ENCODE measurements at places on chromosomes 7 and 10.
A peak's percentile ranks its signal among the peaks of the same experiment; 100 is the strongest.

GRCh38 chr10:71971769-71972555 lies 7.8 kb downstream of the CHST3 start:
- peaks cover 13% of the 10 kb centered on the region for H3K4me1 ChIP-seq
- no peaks in the 10 kb centered on the region for H3K36me3 ChIP-seq
- H3K27me3 ChIP-seq: peaks cover 2% of the 10 kb centered on the region
- no peak overlapping the region for H3K4me3 ChIP-seq
- DNase-seq: no peak

DNA sequence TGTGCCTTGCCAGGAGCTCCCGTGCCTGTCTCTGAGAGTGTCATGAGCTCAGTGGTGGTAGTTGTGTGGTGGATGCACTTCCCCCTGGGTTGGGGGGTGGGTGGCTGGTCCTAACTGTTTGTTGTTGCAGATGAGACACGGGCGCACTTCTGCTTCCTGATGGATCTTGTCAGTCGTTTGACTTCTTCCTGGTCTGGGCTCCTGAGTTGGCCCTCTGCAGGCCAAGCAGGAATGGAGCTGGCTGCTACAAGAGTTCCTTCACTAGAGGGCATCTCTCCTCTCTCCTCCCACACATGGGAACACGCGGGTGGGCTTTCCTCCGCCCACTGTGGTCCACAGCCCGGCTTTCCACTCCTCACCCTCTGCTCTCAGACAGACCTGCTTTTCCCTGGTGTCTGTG lies 82.0 kb downstream of the BMS1 start:
- H3K27me3 ChIP-seq: peaks cover 27% of the 10 kb centered on the region
- H3K27ac ChIP-seq: no peak overlapping the region
- no peaks in the 10 kb centered on the region for H3K36me3 ChIP-seq
- no peak for DNase-seq
- H3K4me1 ChIP-seq: no peaks in the 10 kb centered on the region
- H3K4me3 ChIP-seq: no peak overlapping the region

- H3K27me3 ChIP-seq: peaks cover 2% of the 10 kb centered on the region
- H3K4me1 ChIP-seq: peaks cover 10% of the 10 kb centered on the region
- H3K4me3 ChIP-seq: no peak overlapping the region
- no peak for DNase-seq
- H3K36me3 ChIP-seq: no peaks in the 10 kb centered on the region
These were observed 219.7 kb upstream of the ADARB2 start for GRCh38 chr10:1957057-1957456.

DNA sequence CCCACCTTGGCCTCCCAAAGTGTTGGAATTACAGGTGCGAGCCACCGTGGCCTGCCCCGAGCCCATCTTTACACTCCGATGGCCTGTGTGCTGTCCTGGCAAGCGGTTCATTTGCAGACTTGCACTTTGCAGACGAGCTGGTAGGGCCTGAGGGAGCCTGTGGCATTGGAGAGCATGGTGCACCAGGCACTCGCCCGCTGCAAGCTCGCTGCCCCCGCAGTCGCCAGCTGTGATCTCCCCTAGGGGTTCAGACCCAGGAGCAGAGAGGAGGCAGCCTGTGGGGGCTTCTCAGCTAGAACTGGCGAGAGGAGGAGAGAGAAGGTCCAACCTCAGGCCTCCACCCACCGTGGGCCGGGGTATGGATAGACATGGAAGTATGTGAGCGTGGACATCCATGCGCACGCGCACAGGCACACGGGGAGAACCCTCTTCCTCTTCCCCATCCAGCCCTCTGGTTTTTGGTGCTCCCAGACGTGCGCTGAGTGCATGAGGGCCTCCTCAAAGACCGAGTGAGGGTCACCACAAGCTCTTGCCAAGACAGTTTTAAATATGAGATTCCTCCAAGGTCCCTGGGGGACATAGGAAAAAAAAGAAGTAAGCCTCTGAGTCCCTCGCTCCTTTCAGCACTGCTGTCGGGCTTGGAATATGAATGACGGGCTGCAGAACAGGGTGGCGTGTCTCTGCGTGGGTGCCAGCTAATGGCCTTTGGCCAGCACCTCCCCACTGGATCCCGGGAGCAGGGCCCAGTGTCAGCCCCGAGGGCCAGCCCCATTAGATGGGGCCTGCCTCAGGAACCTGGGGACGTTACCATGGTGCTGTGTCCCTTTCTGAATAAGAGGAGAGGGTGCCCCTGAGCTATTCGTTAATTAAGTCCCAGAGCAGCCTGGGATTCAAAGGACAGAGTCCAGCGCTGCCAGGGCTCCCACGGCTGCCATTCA lies 15.1 kb upstream of the TTYH3 start:
- H3K4me1 ChIP-seq: no peaks in the 10 kb centered on the region
- DNase-seq: no peak
- H3K36me3 ChIP-seq: no peaks in the 10 kb centered on the region
- H3K4me3 ChIP-seq: no peak overlapping the region
- no peak overlapping the region for H3K27ac ChIP-seq

DNA sequence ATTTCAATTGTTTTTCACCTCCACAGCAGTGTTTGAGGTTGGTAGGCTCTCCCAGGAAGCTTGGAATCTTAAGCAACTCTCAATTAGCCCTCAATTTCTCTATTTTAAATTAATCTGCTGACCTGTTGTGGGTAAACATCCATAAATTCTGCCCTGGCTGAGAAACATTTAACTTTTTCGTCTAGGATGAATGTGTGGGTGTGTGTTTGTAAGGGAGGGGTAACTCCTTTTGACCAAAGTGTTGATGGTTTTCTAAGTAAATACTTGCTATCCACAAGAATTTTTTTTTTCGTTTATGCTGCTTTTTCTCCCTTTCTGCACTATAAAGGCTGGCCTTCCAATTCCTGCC lies 973 bp downstream of the PPP3CB start:
- DNase-seq: no peak
- no peaks in the 10 kb centered on the region for H3K27me3 ChIP-seq
- peaks cover 20% of the 10 kb centered on the region for H3K36me3 ChIP-seq
- peak overlapping the region; percentile 98 for H3K27ac ChIP-seq
- peaks cover 39% of the 10 kb centered on the region for H3K4me1 ChIP-seq

- H3K27me3 ChIP-seq: no peaks in the 10 kb centered on the region
- no peak for DNase-seq
- no peaks in the 10 kb centered on the region for H3K36me3 ChIP-seq
These were observed 37.0 kb downstream of the FAM20C start for GRCh38 chr7:229184-229964.

GRCh38 chr7:140079121-140079536 lies 16.4 kb upstream of the PARP12 start:
- no peak for DNase-seq
- no peak overlapping the region for H3K4me3 ChIP-seq
- peaks cover 13% of the 10 kb centered on the region for H3K4me1 ChIP-seq
- H3K27me3 ChIP-seq: peaks cover 3% of the 10 kb centered on the region
- H3K36me3 ChIP-seq: peaks cover 2% of the 10 kb centered on the region

DNA sequence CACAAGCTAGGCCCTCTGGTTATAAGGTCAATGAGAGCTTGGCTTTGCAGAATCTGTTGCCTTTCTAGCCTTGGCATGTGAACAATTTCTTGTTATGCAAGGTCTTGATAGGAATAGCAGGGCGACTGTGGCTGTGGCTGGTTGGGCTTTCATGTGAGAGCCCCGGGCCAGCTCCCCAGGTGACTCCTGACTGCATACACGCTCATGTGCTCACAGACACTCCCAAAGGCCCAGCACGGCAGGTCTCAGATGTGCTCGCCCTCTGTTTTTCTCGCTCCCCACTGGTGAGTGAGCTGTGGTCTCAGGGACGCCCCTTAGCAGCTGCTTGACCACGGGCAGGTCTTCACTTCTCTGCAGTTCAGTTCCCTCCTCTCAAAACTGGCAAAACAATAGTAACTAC lies 37.1 kb upstream of the ZNF32 start:
- no peak for DNase-seq
- no peak overlapping the region for H3K27ac ChIP-seq
- H3K36me3 ChIP-seq: no peaks in the 10 kb centered on the region

GRCh38 chr7:7110706-7111105 lies 71.6 kb upstream of the C1GALT1 start:
- no peak for DNase-seq
- no peak overlapping the region for H3K27ac ChIP-seq
- H3K27me3 ChIP-seq: no peaks in the 10 kb centered on the region
- peaks cover 5% of the 10 kb centered on the region for H3K4me1 ChIP-seq
- no peak overlapping the region for H3K4me3 ChIP-seq
